ENCODE measurements at places on chromosomes 12 and 14. TPM values are rescaled to one million over a fixed set of nuclear protein-coding genes. Genes with fewer than 3 reads are reported as not detected.

The IFNG gene
- not detected for polyA plus RNA-seq

The COCH gene
- polyA plus RNA-seq, result 2.1 TPM

DNA sequence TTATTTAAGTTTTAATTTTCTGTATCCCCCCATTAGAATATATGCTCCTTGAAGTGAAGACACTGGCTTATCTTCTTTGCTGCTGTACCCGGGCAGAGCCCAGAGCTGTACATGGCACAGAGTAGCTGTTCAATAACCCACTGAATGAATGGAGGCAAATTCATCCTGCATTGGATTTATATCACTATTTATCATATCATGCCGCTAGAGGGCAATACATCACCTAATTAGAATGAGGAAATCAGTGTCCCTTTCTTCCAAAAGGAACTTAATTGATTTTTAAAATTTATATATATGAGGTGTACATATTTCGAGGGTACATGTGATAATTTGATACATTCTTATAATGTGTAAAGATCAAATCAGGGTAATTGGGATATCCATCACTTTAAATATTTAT is 89.2 kb upstream of the TMEM260 start:
- no peaks in the 10 kb centered on the region for H3K4me1 ChIP-seq
- DNase-seq, result peak; percentile 21

- no peak for DNase-seq
- peaks cover 59% of the 10 kb centered on the region for H3K4me1 ChIP-seq
- peak overlapping the region; percentile 29 for H3K27ac ChIP-seq
- H3K4me3 ChIP-seq, result peak overlapping the region; percentile 39
Observed at GRCh38 chr12:124495194-124495983, 72.0 kb downstream of the NCOR2 start.

DNA sequence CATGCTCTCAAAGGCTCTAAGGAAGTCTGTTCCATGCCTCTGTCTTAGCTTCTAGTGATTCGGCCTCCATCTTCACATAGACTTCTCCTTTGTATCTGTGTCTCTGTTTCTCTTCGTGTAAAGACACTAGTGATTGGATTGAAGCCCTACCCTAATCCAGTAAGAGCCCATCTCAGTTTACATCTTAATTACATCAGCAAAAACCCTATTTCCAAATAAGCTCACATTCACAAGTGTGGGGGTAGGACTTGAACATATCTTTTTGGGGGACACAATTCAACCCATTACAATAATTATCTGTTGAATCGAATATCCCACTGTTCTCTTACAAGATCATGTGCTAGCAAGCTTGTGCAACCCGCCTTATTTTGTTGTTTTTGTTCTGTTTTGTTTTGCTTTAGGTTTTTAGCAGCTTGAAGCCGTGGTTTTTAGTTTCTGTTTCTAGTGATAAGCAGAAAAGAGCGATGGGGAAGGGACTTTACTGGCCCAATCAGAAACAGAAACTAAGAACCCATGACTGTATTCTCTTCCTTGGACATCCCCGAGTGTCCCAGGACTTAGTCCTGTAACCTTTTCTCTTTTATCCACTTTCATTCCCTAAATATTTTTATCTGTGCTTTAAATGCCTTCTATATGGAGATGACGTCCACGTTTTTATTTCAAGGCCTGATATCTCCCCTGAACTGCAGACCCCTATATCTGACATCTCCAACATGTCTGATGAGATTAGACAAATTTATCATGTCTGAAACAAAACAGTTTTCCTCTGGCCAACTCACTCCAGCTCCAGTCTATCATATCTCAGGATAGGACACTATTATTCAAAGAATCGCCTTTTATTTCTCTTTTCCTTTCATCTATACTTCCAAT is 353.0 kb downstream of the CCDC91 start:
- no peaks in the 10 kb centered on the region for H3K27me3 ChIP-seq
- no peaks in the 10 kb centered on the region for H3K4me1 ChIP-seq
- DNase-seq, result no peak
- H3K27ac ChIP-seq, result no peak overlapping the region

The FOXN3 gene
- 50.0 TPM for polyA plus RNA-seq

- no peaks in the 10 kb centered on the region for H3K36me3 ChIP-seq
- no peak for DNase-seq
- H3K4me3 ChIP-seq, result no peak overlapping the region
- peaks cover 29% of the 10 kb centered on the region for H3K4me1 ChIP-seq
Observed at GRCh38 chr14:70887737-70888499, 19.3 kb upstream of the PCNX1 start.

The ABCD2 gene
- 0.28 TPM for polyA plus RNA-seq

The SLC10A1 gene
- 0.16 TPM for polyA plus RNA-seq

The C14orf180 gene
- polyA plus RNA-seq, result not detected

DNA sequence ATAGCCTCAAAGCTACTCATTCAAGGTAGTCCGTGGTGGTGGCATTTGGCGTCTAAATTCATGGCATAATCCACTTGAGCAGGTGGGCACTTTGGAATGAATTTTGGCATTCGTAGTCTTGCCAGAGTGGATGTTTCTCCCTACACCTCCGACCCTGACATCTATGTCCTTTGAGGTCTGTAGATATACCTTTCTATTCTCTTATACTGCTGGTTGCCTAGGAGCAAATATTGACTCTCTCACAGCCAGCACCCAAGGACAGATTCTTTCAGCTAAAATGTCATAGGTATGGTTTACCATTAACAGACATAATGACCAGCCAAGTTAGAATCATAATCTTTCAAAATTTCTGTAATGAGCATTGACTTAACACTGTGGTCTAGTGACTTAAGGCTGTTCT is 47.4 kb upstream of the FLRT2 start:
- H3K36me3 ChIP-seq, result no peaks in the 10 kb centered on the region
- H3K4me3 ChIP-seq, result no peak overlapping the region
- no peaks in the 10 kb centered on the region for H3K27me3 ChIP-seq
- no peak for DNase-seq
- no peaks in the 10 kb centered on the region for H3K4me1 ChIP-seq

GRCh38 chr14:73261520-73262426 is 24.5 kb downstream of the PAPLN start:
- H3K4me1 ChIP-seq, result no peaks in the 10 kb centered on the region
- peaks cover 6% of the 10 kb centered on the region for H3K27me3 ChIP-seq
- H3K36me3 ChIP-seq, result no peaks in the 10 kb centered on the region
- no peak overlapping the region for H3K27ac ChIP-seq
- no peak overlapping the region for H3K4me3 ChIP-seq

The FOXG1 gene
- not detected for polyA plus RNA-seq

DNA sequence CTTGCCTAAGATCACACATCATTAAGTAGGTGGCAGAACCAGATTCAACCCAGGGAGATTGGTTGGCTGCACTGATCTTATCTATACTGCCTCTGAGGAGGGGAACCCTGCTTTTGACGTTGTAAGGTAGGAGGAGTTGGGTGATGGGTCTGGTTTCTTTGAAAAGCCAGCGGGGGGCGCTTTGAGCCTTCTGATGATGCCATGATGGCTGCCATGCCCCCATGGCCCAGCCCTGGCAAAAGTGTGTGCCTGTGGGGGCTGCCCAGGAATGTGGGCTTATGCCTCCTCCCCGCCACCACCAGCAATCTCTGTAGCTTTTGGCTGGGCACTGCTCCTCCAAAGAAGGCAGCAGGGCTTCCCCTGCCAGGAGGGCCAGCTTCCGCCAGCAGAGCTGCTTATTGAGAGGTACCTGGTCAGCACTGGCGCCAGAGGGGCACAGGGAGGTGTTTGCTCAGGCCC is 224.3 kb downstream of the SLC41A2 start:
- H3K36me3 ChIP-seq, result no peaks in the 10 kb centered on the region
- peaks cover 67% of the 10 kb centered on the region for H3K4me1 ChIP-seq
- H3K27me3 ChIP-seq, result no peaks in the 10 kb centered on the region

The RCOR1 gene
- 2.6 TPM for polyA plus RNA-seq

GRCh38 chr14:59918824-59919569 is 947 bp upstream of the LRRC9 start:
- peaks cover 6% of the 10 kb centered on the region for H3K4me1 ChIP-seq
- peak overlapping the region; percentile 82 for H3K4me3 ChIP-seq
- DNase-seq, result no peak
- peaks cover 51% of the 10 kb centered on the region for H3K27me3 ChIP-seq
- peaks cover 8% of the 10 kb centered on the region for H3K36me3 ChIP-seq
- peak overlapping the region; percentile 69 for H3K27ac ChIP-seq

DNA sequence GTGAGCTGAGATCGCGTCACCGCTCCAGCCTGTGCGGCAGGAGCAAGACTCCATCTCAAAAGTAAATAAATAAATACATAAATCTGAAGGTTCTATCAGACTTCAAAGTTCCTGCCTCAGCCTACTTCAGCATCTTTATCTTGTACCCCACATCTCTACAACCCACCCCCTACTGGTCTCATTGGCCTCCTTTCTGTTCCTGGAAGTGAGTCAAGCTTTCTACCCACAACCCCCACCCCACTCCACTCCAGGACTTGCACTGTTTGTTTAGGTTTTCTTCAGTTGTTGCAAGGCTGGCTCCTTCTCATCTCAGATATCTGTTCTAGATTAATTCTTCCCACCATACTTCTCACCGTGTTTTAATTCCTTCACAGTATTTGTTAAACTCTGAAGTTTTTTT is 714 bp upstream of the PSMC6 start:
- no peaks in the 10 kb centered on the region for H3K36me3 ChIP-seq
- no peak for DNase-seq
- H3K4me3 ChIP-seq, result peak overlapping the region; percentile 99
- H3K4me1 ChIP-seq, result peaks cover 36% of the 10 kb centered on the region

- no peak overlapping the region for H3K27ac ChIP-seq
- H3K4me1 ChIP-seq, result no peaks in the 10 kb centered on the region
- H3K36me3 ChIP-seq, result no peaks in the 10 kb centered on the region
- H3K4me3 ChIP-seq, result no peak overlapping the region
- no peak for DNase-seq
Observed at GRCh38 chr12:21972055-21972454, 30.8 kb upstream of the ABCC9 start.

DNA sequence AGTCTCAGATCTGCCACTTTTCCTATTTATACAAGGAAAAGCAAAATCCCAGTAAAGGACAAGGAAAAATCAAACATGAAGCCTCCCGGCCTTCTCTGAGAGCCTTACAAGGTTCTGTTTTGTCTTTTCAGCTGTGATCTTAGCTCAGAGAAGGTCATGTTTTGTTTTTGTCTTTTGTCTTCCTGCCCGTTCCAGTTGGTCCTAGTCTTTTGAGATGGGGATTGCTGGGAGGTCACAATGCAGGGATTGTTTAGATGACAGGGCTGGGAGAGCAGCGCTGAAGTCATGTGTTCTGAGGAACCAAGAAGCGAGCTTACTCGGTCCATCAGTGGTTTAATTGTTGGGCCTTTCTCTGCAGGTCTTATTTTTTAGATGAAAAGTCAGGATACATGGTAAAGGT is 6.0 kb downstream of the PLEKHH1 start:
- no peak overlapping the region for H3K4me3 ChIP-seq
- DNase-seq, result no peak
- peaks cover 7% of the 10 kb centered on the region for H3K36me3 ChIP-seq

DNA sequence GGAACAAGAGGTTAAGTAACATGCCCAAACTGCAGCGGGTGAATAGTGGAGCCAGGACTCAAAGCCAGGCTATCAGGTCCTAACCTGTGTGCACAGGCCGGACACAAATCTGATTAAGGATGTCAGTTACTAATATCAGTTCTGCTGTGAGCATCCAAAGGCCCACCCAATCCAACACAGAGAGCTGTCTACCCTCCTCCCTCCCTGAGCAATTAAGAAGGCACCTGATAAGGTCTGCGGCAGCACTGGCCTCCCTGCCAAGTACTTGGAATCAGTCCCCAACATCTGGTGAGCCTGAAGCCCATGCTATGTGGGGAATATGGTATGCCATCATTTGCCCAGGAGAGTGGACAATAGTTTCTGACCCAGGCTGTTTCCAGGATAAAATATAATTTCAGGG is 3.9 kb downstream of the HEBP1 start:
- H3K36me3 ChIP-seq, result no peaks in the 10 kb centered on the region
- no peak overlapping the region for H3K27ac ChIP-seq
- peaks cover 36% of the 10 kb centered on the region for H3K4me1 ChIP-seq
- H3K4me3 ChIP-seq, result no peak overlapping the region
- no peak for DNase-seq

DNA sequence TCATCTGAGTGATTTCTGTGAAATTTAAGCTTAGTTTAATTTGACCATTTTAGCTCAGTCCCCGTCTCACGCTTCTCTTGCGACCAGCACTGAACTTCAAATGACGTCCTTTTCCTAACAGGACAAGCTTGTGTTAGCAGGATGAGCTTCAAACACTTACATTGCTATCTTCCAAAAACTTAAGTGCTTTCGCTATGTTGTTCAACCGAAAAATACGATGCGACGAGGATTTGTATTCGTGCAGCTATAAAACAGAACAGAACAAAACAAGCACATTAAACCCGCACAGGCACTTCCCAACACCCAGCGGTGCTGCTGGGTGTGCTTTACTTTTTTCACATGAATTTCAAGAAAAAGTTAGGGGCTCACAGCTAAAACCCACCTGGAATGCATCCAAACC is 64.2 kb upstream of the DICER1 start:
- peaks cover 37% of the 10 kb centered on the region for H3K36me3 ChIP-seq
- H3K27me3 ChIP-seq, result no peaks in the 10 kb centered on the region
- no peak overlapping the region for H3K27ac ChIP-seq
- no peak for DNase-seq
- peaks cover 3% of the 10 kb centered on the region for H3K4me1 ChIP-seq

- H3K4me1 ChIP-seq, result peaks cover 13% of the 10 kb centered on the region
- DNase-seq, result no peak
- no peaks in the 10 kb centered on the region for H3K27me3 ChIP-seq
- peak overlapping the region; percentile 95 for H3K4me3 ChIP-seq
- H3K27ac ChIP-seq, result peak overlapping the region; percentile 83
- no peaks in the 10 kb centered on the region for H3K36me3 ChIP-seq
Observed at GRCh38 chr12:31658471-31659086, 909 bp upstream of the ETFBKMT start.

DNA sequence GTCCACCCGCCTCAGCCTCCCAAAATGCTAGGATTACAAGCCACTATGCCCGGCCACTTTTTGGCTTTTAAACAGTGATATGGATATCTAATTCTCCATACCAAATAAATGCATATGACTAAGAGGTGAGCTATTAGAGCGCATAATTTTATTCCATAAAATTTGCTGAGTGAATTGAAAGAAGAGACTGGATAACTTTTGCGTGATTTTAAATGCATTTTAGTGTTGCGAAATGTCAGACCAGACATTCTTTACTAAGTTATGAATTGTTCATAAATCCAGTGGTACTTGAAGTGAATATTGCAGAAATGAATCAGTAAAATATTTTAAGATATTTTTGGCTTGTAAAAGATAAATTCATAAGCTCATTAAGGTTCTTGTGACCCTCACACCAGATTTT is 50.9 kb upstream of the DIP2B start:
- H3K27ac ChIP-seq, result no peak overlapping the region
- H3K4me3 ChIP-seq, result no peak overlapping the region
- DNase-seq, result no peak
- no peaks in the 10 kb centered on the region for H3K27me3 ChIP-seq
- peaks cover 16% of the 10 kb centered on the region for H3K36me3 ChIP-seq

GRCh38 chr12:105292705-105293104 is 37.8 kb upstream of the C12orf75 start:
- no peak overlapping the region for H3K4me3 ChIP-seq
- H3K36me3 ChIP-seq, result no peaks in the 10 kb centered on the region
- H3K27me3 ChIP-seq, result peaks cover 4% of the 10 kb centered on the region
- H3K27ac ChIP-seq, result no peak overlapping the region
